ENCODE measurements at places on chromosomes 7 and 10. TPM values are rescaled to one million over a fixed set of nuclear protein-coding genes. Genes with fewer than 3 reads are reported as not detected.

Gene PKD1L1
- 0.44 TPM for total RNA-seq

Gene NEBL
- 313 TPM for total RNA-seq

- H3K4me3 ChIP-seq: no peak overlapping the region
- H3K27ac ChIP-seq: peak overlapping the region; percentile 95
- no peaks in the 10 kb centered on the region for H3K36me3 ChIP-seq
- no peaks in the 10 kb centered on the region for H3K27me3 ChIP-seq
These were observed 1.9 kb upstream of the DEPP1 start for GRCh38 chr10:44980309-44981171.

GRCh38 chr10:73819081-73819480 lies 7.7 kb upstream of the NDST2 start:
- peak overlapping the region; percentile 3 for H3K4me3 ChIP-seq
- H3K27ac ChIP-seq: peak overlapping the region; percentile 82
- no peaks in the 10 kb centered on the region for H3K36me3 ChIP-seq
- H3K27me3 ChIP-seq: no peaks in the 10 kb centered on the region

DNA sequence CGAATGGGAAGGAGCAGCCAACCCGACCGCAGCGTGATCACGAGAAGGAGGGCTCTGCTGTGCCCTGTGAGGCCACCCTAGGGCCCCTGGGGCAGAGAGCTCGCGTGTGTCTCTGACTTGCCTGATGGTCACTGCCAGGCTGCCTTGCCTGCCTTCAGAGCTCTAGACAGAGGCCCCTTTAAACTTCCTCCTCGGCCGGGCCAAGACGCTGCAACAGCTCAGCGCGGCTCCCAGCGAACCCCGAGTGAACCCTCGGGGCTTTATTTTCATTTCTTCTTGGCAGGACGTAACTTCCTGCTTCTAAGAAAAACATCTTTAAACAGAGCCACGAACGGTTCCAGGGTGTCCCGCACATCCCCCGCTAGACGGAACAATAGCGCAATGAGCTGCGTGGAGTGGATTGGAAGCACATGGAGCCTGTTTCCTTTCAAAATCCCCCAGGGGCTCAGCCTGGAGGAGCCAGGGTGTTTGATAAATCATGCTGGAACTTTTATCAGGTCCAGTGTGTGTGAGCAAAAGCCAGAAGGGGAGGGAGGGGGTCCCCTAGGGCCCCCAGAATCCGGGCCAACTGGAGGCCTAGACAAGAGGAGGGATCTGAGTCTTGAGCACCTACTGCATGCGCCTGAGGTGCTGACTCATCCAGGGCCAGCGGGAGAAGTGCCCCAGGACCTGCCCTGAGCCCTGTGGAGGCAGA lies 134.1 kb upstream of the GDF10 start:
- H3K36me3 ChIP-seq: no peaks in the 10 kb centered on the region
- H3K27me3 ChIP-seq: no peaks in the 10 kb centered on the region
- peak overlapping the region; percentile 85 for H3K27ac ChIP-seq
- peak; percentile 68 for DNase-seq

- no peaks in the 10 kb centered on the region for H3K27me3 ChIP-seq
- peak overlapping the region; percentile 100 for H3K27ac ChIP-seq
- H3K36me3 ChIP-seq: no peaks in the 10 kb centered on the region
- peak overlapping the region; percentile 100 for H3K4me3 ChIP-seq
- no peak for DNase-seq
These were observed 3.1 kb downstream of the HNRNPA2B1 start for GRCh38 chr7:26197153-26198115.

DNA sequence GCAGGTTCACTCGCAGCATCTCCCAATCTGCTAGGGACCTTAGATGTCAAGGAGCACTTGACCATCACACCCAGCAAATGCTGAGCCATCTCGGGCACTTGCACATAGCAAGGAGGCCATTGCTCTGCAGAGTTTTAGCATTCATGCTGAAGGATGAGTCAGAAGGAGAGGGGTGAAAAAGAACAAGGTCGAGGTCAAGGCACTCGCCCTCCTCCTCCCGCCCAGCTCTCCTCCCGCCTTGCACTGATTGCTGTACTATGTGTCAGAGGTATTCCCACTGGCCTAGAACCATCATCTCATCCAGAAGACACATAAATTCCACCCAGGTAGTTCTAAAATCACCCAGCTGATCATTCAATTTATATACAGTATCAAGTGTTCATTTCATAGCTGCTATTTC lies 255.1 kb upstream of the SP4 start:
- H3K36me3 ChIP-seq: no peaks in the 10 kb centered on the region
- H3K27me3 ChIP-seq: no peaks in the 10 kb centered on the region
- no peak overlapping the region for H3K4me3 ChIP-seq
- H3K4me1 ChIP-seq: no peaks in the 10 kb centered on the region

All from breast epithelium (tissue), 4 donors.